ENCODE measurements at places on chromosomes 6 and 20.

DNA sequence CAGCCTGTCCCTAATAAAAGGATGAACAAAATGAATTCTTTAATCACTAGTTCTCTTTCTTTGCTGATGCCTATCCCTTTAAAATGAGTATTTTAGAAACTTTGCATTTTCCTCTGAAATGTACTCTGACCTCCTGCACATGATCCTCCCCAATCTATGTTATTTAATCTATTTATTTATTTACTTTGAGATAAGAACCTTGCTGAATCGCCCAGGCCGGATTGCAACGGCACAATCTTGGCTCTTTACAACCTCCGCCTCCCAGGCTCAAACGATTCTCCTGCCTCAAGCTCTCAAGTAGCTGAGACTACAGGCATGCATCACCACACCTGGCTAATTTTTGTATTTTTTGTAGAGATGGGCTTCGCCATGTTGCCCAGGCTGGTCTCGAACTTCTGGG lies 27.9 kb downstream of the ADTRP start:
- no peaks in the 10 kb centered on the region for H3K36me3 ChIP-seq
- DNase-seq, result no peak
- no peak overlapping the region for H3K27ac ChIP-seq
- no peaks in the 10 kb centered on the region for H3K27me3 ChIP-seq
- no peak overlapping the region for H3K4me3 ChIP-seq

DNA sequence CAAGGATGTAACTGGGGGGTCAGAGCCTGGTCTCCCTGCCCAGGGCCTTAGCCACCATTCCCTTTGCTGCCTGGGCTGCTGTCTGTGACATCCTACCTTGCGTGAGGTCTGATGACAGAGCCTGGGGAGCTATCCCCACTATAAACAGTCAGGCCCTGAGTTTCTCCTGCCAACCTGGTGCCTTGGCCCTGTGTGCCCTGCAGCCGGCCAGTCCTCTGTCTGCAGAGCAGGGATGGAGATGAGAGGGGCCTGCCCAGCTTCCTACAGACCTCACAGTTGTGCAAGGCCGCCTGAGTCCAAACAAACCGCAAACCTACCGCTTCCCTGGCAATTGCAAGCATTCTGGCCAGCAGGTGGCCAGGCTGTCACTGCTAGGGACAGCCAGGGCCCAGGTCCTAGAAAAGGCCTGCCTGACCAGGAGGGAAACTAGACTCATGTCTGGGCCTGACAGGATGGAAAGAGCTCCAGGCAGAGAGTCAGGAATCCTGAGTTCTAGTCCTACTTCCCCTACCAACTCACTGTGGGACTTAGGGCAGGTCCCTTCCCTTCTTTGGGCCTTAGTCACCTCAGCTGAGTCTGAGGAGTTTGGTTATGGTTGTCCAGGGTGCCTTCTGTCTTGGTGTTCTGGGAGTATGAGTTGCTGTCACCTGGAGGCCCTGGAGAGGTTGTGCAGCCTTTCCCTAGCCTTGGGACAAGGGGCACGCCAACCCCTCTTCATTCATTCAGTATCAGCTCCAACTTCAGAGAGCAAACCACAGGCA lies 86.2 kb downstream of the VEGFA start:
- no peak overlapping the region for H3K27ac ChIP-seq
- H3K4me3 ChIP-seq, result no peak overlapping the region
- H3K36me3 ChIP-seq, result no peaks in the 10 kb centered on the region
- DNase-seq, result no peak

DNA sequence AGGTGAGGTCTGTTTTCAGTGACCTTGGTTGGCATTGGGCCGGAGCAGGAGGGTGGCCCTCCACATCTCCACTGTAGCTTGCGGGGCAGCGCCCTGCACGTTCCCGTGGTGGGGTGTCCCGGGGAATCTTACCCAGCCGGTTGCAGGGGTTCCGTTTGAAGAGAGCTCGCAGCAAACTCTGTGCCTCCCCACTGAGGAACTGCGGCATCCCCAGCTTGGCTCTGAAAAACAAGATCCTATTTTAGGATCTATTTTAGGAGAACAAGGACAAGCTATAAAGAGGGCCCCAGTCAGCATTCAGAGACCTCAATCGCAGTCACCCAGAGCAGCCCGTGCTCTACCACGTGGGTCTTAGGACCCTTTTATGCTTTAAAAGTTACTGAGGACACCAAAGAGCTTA lies 97.8 kb downstream of the RAMACL start:
- peak overlapping the region; percentile 85 for H3K27ac ChIP-seq
- no peak for DNase-seq
- H3K27me3 ChIP-seq, result no peaks in the 10 kb centered on the region
- peaks cover 36% of the 10 kb centered on the region for H3K4me1 ChIP-seq

DNA sequence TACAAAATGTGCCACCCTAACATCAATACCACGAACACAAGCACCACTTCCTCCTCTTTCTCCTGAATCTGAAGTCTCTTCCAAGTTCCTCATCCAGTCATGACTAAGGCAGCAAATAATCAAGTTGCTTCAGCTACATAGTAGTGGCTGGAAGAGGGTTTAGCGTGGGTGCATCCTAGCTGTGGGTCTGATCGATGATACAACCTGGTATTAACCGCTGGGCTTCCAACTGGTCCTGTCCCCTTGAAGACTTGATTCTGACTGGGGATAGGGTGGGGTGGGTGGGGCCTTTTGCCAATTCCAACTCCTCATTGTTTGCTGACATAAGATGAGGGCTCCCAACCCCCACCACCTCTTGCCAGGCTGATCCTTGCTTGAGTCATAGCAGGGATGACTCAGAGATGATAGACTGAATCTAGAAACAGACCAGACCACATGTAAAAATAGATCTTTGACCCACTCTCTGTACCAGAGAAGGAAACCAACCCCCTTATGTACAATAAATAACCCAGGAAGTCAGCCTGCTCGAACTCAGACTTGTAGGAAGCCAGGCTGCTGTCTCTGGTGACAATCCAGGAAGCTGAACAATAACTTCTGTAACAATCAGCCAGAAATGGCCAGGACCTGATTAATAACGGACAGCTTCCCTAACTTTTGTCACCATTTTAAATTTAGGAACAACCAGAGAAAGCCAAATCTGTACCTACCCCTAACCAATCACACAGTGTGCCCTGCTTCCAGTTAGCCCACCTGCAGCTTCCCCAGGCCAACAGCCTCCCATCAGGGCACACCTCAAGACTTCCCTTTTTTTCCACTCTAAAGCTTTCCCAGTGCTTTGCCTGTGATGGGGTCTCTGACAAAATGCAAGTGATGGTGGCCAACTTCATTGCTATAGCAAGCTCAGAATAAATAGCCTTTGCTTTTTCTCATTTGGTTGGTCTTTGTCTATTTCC lies 68.9 kb upstream of the FAM184A start:
- no peaks in the 10 kb centered on the region for H3K27me3 ChIP-seq
- H3K27ac ChIP-seq, result no peak overlapping the region
- H3K4me3 ChIP-seq, result no peak overlapping the region

- H3K27me3 ChIP-seq, result no peaks in the 10 kb centered on the region
- no peaks in the 10 kb centered on the region for H3K36me3 ChIP-seq
- H3K4me1 ChIP-seq, result no peaks in the 10 kb centered on the region
- no peak for DNase-seq
- H3K27ac ChIP-seq, result no peak overlapping the region
Observed at GRCh38 chr20:17281478-17281877, 54.6 kb downstream of the PCSK2 start.

GRCh38 chr6:45567879-45568278 lies 190.1 kb upstream of the SUPT3H start:
- H3K4me1 ChIP-seq, result peaks cover 12% of the 10 kb centered on the region
- H3K36me3 ChIP-seq, result no peaks in the 10 kb centered on the region
- H3K27ac ChIP-seq, result no peak overlapping the region
- no peak overlapping the region for H3K4me3 ChIP-seq
- no peaks in the 10 kb centered on the region for H3K27me3 ChIP-seq
- DNase-seq, result no peak

GRCh38 chr6:109255946-109256640 lies 126.2 kb downstream of the CD164 start:
- no peaks in the 10 kb centered on the region for H3K4me1 ChIP-seq
- no peak overlapping the region for H3K27ac ChIP-seq
- H3K4me3 ChIP-seq, result no peak overlapping the region
- DNase-seq, result no peak

GRCh38 chr6:65671922-65672321 lies 35.1 kb downstream of the EYS start:
- no peak overlapping the region for H3K4me3 ChIP-seq
- H3K27ac ChIP-seq, result no peak overlapping the region
- no peak for DNase-seq
- H3K36me3 ChIP-seq, result no peaks in the 10 kb centered on the region

DNA sequence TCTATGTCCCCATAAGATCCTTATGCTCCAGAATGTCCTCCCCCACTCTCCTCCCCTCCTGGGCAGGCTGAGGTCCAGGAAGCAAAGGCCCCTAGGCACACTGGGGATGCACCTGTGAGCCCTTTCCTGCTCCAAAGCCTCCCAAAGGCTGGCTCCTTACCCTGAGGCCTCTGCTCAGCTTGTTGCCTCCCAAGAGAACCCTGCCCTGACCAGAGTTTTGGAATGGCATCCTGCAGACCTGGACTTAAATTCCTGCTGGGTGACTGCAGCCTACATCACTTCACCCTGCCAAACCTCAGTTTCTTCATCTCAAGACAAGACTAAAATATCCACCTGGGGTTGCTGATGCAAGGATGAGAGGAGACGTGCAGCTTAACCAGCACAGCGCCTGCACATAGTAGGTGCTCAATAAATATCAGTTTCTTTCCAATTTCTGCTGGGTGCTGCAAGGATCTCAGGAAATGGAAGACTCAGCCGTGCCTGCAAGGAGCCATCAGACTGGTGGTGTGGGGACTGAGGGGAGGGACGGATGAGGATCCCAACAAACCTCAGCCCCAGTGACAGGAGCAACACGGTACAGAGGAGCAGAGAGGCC lies 2.1 kb upstream of the LBP start:
- no peak for DNase-seq
- no peak overlapping the region for H3K4me3 ChIP-seq
- H3K27me3 ChIP-seq, result no peaks in the 10 kb centered on the region
- H3K36me3 ChIP-seq, result no peaks in the 10 kb centered on the region
- no peaks in the 10 kb centered on the region for H3K4me1 ChIP-seq

- H3K27ac ChIP-seq, result no peak overlapping the region
- H3K27me3 ChIP-seq, result no peaks in the 10 kb centered on the region
- no peak for DNase-seq
- no peaks in the 10 kb centered on the region for H3K4me1 ChIP-seq
- H3K36me3 ChIP-seq, result no peaks in the 10 kb centered on the region
Observed at GRCh38 chr6:146883640-146884531, 285.1 kb downstream of the ADGB start.

DNA sequence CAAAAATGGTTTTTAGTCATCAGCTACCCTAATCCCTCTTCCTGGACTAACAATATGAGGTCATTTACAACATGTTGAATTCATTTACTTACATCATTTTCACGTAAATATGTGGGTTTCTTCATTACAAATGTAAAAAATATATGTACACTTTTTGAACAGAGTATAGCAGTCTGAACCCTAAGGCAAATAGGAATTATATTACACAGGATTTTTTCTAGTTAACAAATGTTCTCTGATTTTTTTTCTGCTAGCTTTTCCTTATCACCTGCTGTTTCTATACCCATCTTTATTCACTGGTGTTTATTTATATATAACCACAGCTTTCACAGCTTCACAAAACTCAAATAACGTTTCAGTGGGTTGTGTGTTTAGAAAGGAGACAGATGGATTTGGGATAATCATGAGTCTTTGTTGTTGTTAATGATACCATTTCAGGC lies 21.0 kb upstream of the CD2AP start:
- no peak overlapping the region for H3K27ac ChIP-seq
- no peak overlapping the region for H3K4me3 ChIP-seq
- H3K27me3 ChIP-seq, result no peaks in the 10 kb centered on the region
- no peaks in the 10 kb centered on the region for H3K36me3 ChIP-seq

DNA sequence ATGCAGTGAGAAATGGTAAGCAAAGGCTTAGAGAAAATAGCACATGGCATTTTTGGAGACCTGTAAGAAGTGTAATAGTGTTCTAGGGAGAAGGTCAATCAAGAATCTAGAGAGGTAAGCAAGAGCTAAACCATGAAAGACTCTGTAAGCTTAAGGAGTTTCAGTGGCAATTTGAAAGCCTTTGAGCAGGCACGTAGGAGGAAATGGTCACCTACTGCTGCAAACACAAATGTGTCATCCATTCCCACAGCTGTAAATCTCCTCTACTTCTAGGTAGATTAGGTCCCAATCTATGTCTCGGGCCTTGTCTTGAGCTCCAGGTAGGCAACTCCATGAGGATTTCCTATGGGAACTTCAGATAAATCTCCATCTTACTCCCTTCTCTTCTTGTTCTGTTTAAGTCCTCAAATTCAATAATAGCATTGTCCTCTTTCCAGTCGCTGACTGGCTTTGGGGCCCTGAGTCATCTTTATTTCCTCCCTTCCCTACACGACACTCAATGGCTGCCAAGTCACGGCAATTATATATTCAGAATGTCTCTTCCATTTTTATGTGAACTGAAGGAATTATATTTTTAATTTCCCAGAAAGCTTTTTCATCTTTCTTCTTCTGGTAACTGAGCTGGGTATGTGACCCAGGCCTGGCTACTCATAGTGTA lies 24.2 kb upstream of the PAQR8 start:
- H3K27me3 ChIP-seq, result no peaks in the 10 kb centered on the region
- no peak overlapping the region for H3K27ac ChIP-seq
- no peaks in the 10 kb centered on the region for H3K36me3 ChIP-seq
- no peak for DNase-seq
- H3K4me1 ChIP-seq, result peaks cover 37% of the 10 kb centered on the region
- H3K4me3 ChIP-seq, result no peak overlapping the region

GRCh38 chr6:123854201-123854600 lies 50.5 kb downstream of the NKAIN2 start:
- H3K27me3 ChIP-seq, result no peaks in the 10 kb centered on the region
- H3K4me3 ChIP-seq, result no peak overlapping the region
- H3K27ac ChIP-seq, result no peak overlapping the region
- no peaks in the 10 kb centered on the region for H3K36me3 ChIP-seq
